ENCODE measurements at places on chromosomes 2 and 18.

GRCh38 chr18:24778810-24779418 lies 318.5 kb downstream of the HRH4 start:
- DNase-seq, result no peak

DNA sequence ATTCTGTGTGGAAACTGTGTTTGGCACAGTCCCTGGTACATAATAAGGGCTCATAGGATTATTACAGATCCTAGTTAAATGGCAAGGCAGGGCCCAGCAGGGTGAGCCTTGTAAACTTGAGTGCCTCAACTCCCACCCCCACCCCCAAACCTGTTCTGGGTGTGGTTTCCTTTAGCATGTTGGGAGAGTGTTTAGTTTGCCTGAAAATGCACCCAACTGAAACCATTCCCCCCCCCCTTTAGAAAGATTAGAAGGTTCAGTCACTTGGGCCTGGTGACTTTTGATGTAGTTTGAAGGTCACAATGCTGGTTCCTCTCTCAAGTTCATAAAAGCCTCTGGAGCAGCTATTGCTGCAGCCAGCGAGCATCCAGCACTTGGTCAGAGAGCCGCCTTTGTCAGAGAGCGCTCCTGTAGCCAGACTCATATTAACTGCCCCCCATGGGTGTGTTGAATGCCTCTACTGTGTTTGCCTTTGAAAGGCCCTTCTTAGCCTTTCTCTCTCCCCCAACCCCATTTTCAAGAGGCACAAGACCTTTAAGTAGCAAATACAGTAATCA lies 113.7 kb downstream of the SPTBN1 start:
- no peak for DNase-seq

GRCh38 chr2:12897181-12897580 lies 180.4 kb downstream of the TRIB2 start:
- no peak for DNase-seq

GRCh38 chr18:10455726-10456453 lies 1.5 kb downstream of the APCDD1 start:
- no peak for DNase-seq

DNA sequence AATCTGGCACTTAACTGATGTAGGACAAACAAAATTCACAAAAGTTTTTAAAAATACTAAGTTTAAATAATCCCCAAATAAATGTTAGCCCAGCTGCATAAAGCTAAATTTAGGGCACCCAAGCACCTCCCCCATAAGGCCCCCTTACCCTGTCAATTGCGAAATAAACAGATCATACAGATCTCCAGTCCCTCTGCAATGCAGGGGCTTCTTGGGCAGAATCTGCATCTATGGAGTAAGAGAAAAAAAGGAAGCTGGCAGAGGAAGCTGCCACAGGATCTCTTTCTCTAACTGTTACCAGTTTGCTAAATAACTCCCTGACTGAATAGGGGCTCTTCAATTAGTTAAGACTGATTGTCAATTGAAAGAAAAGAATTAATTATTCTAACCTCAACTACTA lies 117.7 kb downstream of the MEMO1 start:
- DNase-seq, result no peak

DNA sequence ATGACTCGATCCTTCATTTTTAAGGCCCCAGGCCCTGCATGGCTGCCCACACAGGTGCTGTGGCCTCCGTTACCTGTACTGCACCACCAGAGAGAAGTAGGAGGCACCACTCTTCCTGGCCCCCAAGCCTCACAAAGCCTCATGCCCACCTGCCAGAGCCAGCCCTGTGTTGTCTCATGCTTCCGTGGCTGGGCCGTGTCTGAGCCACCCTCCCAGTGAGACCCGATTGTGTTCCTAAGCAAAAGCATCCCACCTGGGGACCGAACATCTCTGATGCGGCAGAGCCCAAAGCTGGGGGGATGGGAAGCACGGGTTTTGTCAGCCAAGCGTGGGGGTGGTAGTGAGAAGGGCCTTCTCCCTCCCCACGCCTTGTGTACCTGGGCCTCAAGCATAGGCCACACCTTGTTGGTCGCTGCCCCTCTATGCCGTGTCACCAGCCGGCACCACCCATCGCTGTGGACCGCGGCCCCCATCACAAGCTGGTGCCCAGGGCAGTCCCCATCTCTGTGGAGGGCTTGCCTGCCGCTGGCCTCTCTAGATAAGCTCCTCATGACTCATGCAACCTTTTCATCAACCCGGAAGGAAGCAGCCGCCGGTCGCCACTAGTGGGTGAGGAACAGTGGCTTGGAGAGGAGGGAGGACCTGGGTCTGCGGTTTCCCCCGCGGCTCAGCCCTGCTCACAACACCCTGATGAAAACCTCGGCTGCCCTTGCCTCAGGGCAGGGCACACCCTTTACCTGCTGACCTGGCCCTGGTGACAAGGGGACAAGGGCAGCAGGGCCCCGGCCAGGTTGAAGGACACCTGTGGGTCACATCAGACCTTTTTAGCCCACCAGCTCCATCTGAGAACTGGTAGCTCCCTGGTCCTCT lies 2.7 kb upstream of the RNPEPL1 start:
- peak; percentile 75 for DNase-seq

DNA sequence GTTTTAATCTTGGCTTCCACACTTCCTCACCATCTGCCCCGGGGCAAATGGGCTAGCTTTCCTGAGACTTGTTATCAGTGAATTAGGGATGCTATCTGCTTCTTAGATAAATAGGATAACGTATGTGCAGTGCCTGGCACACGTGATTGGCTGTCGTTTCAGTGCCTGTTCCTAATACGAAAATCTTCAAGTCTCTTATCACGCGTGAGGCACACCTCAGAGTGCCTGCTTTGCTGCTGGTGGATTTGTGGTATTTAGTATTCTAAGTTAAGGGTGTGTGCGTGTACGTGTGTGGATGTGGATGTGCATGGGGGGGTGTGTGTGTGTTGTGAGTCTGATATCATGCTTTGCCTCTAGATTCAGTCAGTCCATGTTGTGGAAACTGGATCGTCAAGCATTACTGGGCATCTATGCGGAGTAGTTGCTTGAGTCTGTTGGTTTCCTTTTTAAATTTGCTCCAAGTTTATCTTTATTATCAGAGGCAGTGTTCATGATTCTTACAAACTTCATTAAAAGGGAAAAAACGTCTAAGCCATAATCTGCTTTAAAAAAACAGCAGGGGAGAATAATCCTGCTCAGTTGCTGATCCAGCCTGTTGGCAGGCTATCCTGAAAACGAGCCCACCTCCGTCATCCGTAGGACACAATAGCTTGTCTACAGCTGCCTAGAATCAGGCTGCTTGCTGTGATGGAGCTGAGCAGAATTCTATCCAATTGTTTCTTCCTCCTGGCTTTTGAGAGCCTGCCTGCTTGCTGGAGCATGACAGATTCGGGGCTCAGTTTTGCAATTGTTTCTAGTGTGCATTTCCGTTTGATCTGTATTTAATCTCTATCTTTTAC lies 6.6 kb downstream of the SH3RF3 start:
- no peak for DNase-seq

GRCh38 chr2:240250985-240251847 lies 110.8 kb upstream of the OTOS start:
- DNase-seq, result no peak

DNA sequence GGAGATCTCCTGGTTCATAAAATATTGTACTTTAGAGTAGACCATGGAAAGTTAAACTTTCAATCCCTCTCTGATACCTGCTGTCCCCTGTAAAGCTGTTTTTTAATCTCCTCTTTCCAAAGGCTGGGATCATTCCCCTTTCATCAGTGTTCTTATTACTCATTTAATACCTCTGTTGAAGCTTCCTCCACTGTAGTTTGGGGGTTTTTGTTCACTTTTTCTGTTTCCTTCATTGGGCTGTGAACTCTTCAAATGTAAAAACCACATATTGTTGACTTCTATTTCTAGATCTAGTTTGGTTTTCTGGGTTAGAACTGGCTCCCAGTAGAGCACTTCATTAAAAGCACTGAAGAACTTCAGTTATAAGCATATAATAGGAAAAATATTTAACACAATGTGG lies 598.1 kb downstream of the RNF144A start:
- DNase-seq, result no peak

GRCh38 chr2:230981704-230982103 lies 14.2 kb upstream of the SPATA3 start:
- DNase-seq, result no peak

- DNase-seq, result no peak
These were observed 470.7 kb upstream of the ZEB2 start for GRCh38 chr2:144990661-144991060.

DNA sequence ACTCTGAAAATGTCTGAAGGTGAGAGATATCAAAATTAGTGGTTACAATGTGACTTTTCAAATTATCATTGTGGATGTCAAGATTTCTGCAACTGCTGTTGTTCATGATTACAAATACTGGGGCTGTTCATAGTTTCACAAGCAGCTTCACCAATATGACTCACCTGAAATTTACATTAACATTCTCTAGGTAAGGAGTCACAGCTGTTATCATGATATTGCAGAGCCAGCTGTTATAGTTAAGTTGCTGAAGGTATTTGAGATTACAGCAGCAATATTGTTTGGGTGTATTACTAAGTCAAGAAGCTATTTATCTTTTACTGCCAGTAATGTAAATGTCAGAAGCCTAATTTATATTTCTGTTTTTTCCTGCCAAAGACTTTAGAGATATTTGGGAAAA lies 140.0 kb downstream of the MC4R start:
- DNase-seq, result no peak

DNA sequence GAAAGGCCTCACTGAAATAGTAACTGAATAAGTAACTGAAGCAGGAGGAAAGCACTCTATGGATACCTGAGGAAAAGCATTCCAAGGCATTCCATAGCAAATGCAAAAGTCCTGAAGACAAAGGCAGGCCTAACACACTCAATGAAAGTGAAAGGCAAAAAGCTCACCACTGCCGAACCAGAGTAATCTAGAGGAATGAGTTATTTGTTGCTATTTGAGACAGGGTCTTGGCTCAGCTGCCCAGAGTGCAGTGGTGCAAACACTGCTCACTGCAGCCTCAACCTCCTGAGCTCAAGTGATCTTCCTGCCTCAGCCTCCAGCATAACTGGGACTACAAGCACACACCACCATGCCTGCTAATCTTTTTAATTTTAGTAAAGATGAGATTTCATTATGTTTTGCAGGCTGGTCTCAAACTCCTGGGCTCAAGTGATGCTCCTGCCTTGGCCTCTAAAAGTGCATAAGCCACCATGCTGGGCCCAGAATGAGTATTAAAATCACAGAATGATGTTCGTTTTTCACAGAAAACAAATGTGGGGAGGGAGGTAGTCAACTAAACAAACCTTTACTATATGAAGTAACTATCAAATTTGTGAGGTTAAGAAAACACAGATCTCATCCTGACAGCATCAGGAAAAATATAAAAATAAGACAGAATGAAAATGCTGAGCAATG lies 17.9 kb downstream of the PIAS2 start:
- DNase-seq, result no peak

GRCh38 chr2:66572391-66572790 lies 137.5 kb downstream of the MEIS1 start:
- DNase-seq, result no peak

DNA sequence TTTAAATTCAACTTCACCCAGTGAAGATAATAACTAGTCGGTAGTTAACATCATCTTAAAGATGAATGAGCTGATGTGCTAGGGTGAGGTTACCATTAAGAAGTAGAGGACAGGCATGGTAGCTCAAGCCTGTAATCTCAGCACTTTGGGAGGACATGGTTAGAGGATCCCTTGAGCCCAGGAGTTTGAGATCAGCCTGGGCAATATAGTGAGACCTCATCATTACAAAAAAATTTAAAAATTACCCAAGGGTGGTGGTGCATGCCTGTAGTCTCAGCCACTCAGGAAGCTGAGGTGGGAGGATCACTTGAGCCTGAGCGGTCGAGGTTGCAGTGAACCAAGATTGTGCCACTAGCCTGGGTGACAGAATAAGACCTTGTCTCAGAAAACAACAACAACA lies 4.7 kb downstream of the GALNT5 start:
- no peak for DNase-seq

DNA sequence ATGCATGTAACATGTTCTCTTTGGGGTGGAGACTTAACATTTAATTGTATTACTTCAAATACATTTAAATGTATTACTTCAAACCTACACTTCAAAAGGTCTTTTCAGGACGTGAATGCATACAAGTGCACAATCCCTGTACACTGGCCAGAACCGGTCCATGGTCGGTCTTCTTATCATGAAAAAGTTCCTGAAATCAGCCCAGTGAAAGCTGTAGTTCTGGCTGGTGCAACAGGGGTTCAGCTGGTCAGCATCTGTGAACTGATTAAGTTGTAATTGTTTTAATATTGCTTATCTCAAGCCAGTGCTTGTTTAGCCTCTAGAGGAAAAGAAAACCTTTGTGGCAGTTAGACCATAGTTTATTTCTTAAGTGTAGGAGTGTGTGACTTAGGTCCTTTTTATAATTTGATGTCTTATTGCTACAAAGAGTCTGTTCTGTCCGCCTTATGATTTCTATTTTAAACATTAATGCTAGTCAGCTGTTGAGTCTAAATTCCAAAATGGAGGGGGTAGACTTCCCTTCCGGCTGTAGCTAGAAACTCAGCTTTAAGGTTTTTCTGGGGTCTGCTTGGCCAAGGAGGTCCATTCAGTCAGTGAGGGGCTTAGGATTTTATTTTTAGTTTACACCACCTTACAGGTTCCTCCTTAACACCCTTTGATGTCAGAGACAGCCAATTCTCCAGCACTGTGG lies 768 bp upstream of the CYBRD1 start:
- DNase-seq, result no peak

DNA sequence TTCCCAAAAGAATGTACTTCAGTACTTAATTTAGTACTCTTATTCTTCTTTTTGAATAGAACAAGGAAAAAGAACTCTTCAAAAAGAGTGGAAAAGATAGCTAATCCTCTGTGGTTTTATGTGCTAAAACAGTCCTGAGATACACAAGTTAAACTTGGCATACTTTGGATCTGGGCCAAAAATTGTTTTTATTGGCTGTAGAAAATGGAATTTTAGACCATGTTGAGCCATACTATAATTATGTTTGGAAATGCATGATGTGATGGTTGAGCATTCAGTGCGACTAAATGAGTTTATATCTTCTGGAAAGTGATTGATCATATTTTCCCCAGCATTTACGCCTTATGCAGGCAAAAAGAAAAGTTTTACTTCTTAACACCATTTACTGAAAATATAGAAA lies 18.0 kb upstream of the PDE1A start:
- DNase-seq, result no peak

- DNase-seq, result no peak
These were observed 297.3 kb downstream of the ETAA1 start for GRCh38 chr2:67694445-67694844.

GRCh38 chr2:133581010-133581760 lies 12.9 kb upstream of the NCKAP5 start:
- DNase-seq, result no peak

- no peak for DNase-seq
These were observed 71.8 kb upstream of the HS6ST1 start for GRCh38 chr2:128390256-128390990.

DNA sequence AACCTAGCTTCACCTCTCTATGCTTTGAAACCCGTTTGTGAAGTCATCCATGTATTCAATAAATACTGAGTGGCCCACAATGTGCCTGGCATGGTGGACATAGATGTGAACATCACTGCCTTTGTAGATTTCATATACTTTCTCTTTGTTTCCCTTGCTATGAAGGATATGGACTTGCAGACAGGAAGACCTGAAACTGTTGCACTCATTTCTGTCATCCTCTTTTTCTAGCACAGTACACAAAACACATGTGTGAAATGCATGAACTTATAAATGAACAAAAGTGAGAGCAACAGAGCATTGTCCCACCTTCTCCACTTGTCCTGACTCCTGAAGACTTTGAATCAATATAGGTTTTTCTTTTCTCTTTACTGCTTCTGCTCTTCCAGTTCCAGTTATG lies 249.4 kb upstream of the LINC00305 start:
- DNase-seq, result no peak

All from activated CD4-positive, alpha-beta T cell treated with anti-CD3 and anti-CD28 coated beads for 24 hours (primary cell).